ENCODE measurements at places on chromosomes 6 and 20. TPM values are rescaled to one million over a fixed set of nuclear protein-coding genes. Genes with fewer than 3 reads are reported as not detected.

- H3K4me3 ChIP-seq, result no peak overlapping the region
- no peak overlapping the region for H3K27ac ChIP-seq
- no peaks in the 10 kb centered on the region for H3K27me3 ChIP-seq
- H3K4me1 ChIP-seq, result peaks cover 6% of the 10 kb centered on the region
- H3K36me3 ChIP-seq, result no peaks in the 10 kb centered on the region
These were observed 79.8 kb upstream of the CHD6 start for GRCh38 chr20:41697861-41698559.

DNA sequence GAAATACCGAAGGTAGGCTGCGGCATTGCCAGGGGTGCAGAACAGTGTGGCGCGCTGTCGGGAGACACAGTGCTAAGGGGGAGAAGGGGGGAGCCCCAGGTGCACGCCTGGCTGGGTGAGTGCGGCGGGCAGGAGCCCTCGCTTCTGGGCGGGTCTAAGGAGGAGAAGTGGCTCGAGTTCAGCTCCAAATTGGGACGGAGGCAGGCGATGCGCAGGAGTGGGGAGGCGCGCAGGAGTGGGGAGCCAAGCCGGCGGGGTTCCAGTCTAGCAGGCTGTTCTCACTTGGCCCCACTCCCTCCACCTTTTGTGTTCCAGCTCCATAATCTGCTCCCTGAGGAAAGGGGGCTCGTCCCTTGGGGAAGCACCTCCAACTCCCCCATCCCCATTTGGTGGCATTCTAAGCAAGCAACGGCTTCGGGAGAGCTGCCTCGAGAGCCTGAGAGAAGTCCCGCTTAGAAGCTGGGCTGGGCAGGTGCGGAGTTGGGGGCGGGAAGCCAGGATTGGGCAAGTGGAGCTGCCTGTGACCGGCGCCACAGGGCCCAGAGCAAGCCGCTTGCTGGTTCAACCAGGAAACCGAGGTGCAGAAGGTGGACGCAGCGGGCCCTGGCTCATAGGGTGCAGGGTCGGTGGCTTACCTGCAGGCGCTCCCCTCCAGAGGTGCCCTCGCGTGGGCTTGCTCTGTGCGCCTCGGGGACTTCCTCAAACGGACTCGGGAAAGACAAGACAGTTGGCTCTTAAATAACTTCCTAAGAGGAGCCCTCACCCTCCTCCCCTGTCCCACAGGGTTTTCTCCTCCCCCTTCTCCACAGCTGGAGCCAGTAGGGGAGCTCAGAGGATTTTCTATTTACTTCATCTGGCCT is at the start of gene F13A1:
TSS of gene F13A1 (minus strand) at position 711 of the 860 bp plus-strand sequence. CDS start 1,998 bp downstream, outside the sequence.
- DNase-seq, result no peak
- no peaks in the 10 kb centered on the region for H3K36me3 ChIP-seq
- no peaks in the 10 kb centered on the region for H3K27me3 ChIP-seq
- peak within 1 kb of the TSS; percentile 13 for H3K27ac ChIP-seq
- peak within 1 kb of the TSS; percentile 31 for H3K4me3 ChIP-seq

STX11 gene
- 7.3 TPM for total RNA-seq

DNA sequence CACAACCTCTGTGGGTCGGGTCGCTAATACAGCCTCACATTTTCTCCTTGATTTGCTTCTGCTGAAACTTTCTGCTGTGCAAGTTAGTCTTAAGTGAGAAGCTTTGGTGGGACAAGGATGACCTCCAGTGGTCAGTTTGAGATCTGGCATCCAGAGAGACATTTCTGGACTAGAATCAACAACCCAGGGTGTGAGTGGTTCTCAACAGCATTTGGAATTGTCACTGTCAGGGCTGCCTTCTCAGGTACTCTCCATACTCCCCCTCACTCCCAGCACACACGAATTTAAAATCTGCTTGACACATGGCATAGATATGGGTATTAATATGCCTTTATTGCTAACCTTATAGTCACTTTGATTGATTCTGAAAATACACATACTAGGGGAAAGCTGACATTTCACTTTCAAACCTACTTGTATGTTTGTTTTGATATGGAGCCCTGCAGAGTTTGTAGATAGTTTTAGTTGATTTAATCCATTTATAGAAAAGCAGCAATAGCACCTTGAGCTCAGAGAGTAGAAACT is 13.2 kb downstream of the OTOR start:
- DNase-seq, result no peak
- H3K36me3 ChIP-seq, result no peaks in the 10 kb centered on the region
- H3K4me3 ChIP-seq, result no peak overlapping the region
- H3K27ac ChIP-seq, result no peak overlapping the region
- no peaks in the 10 kb centered on the region for H3K27me3 ChIP-seq

- H3K36me3 ChIP-seq, result peaks cover 28% of the 10 kb centered on the region
- H3K27me3 ChIP-seq, result no peaks in the 10 kb centered on the region
- peak; percentile 72 for DNase-seq
- no peak overlapping the region for H3K4me3 ChIP-seq
- no peak overlapping the region for H3K27ac ChIP-seq
- no peaks in the 10 kb centered on the region for H3K4me1 ChIP-seq
These were observed 36.9 kb upstream of the FANCE start for GRCh38 chr6:35415065-35415891.

CST4 gene
- not detected for total RNA-seq

DNA sequence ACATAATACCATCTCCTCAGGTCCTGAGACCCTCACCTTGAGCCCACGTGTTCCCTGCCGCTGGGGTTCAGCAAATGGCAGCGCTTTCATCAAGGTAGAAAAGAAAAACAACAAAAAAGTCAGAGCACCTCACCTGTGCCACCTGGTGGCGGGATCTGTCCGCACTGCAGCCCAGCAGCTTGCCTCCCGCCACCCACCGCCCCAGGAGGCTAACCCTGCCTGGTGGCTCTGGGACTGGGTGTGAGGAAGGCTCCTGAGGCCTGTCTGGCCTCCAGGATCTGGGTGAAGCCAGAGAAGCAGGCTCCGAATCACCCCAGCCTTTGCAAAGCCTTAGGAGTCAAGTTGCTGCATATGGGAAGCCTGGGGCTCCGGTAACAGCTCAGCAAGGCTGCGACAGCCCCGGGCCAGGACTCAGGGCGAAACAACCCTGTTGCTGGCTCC is 270.8 kb downstream of the BMP7 start:
- no peak overlapping the region for H3K4me3 ChIP-seq
- DNase-seq, result no peak

ETV7 gene
- total RNA-seq, result 0.43 TPM

GRCh38 chr20:57308451-57309271 is 20.9 kb upstream of the SPO11 start:
- no peak overlapping the region for H3K4me3 ChIP-seq
- H3K27ac ChIP-seq, result no peak overlapping the region
- H3K4me1 ChIP-seq, result no peaks in the 10 kb centered on the region
- no peaks in the 10 kb centered on the region for H3K27me3 ChIP-seq
- no peak for DNase-seq
- H3K36me3 ChIP-seq, result no peaks in the 10 kb centered on the region

GRCh38 chr6:100695445-100695844 is 185.7 kb downstream of the ASCC3 start:
- no peaks in the 10 kb centered on the region for H3K36me3 ChIP-seq
- H3K27ac ChIP-seq, result no peak overlapping the region
- H3K27me3 ChIP-seq, result no peaks in the 10 kb centered on the region

MOXD1 gene
- total RNA-seq, result 2.5 TPM

GRCh38 chr6:158770533-158771330 is 48.4 kb downstream of the EZR start:
- DNase-seq, result peak; percentile 70
- H3K36me3 ChIP-seq, result peaks cover 86% of the 10 kb centered on the region
- peak overlapping the region; percentile 70 for H3K27ac ChIP-seq
- peaks cover 50% of the 10 kb centered on the region for H3K4me1 ChIP-seq

GRCh38 chr6:86217906-86218305 is 575.2 kb upstream of the SYNCRIP start:
- H3K27ac ChIP-seq, result no peak overlapping the region
- no peaks in the 10 kb centered on the region for H3K27me3 ChIP-seq
- DNase-seq, result no peak
- no peaks in the 10 kb centered on the region for H3K4me1 ChIP-seq
- no peak overlapping the region for H3K4me3 ChIP-seq

DNA sequence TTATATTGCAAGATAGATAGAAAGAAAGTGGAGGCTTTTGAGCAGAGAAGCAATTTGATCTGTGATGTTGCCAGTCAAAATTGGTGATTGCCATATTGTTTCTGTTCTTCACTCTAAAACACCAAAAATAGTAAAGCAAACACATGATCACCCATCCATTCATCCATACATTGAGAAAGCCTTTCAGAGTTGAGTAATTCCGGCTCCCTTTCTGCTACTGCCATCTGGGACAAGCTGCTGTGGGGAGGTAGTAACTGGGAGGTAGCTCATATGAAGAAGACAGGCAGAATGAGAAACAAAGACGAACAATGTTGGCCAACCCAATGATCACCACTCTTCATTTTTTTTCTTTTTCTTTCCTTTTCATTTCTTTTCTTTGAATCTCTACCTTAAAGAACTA is 51.1 kb upstream of the HBS1L start:
- DNase-seq, result no peak
- no peaks in the 10 kb centered on the region for H3K4me1 ChIP-seq
- no peak overlapping the region for H3K27ac ChIP-seq
- no peak overlapping the region for H3K4me3 ChIP-seq

DNA sequence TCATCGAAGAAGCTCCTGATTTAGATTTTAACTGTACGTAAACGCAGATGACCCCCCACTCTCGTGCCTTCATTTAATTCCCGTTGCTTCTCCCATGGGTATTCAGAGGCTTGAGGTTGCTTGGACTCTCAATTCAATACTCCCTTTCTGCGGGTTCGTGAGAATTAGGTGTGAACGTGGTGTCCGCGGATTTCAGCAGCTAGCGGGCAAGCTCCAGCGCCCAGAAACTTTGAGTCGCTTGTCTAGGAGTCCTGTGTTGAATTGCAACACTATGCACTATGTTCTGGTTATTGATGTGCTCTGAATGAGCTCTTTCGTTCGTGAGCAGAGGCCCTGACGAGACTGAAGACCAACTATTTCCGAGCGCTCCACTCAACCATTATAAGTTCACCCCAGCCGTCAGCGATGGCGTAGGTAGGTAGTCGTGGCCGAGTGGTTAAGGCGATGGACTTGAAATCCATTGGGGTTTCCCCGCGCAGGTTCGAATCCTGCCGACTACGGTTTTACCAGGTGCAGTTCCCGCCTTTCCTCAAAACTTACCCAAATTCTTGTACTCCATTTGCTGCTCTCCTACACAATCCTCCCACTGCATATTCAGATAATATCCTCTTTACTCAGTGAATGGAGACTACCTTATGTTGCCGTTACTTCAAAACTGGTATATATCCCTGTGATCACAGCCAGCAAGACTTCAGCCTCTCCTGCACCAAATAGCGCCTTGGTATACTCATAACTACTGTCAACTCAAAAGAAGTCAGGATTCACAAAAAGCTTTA is 72.6 kb upstream of the ZNF184 start:
- H3K27ac ChIP-seq, result no peak overlapping the region
- no peaks in the 10 kb centered on the region for H3K36me3 ChIP-seq
- DNase-seq, result no peak

LCA5 gene
- total RNA-seq, result 2.7 TPM

SLPI gene
- 306 TPM for total RNA-seq

DNA sequence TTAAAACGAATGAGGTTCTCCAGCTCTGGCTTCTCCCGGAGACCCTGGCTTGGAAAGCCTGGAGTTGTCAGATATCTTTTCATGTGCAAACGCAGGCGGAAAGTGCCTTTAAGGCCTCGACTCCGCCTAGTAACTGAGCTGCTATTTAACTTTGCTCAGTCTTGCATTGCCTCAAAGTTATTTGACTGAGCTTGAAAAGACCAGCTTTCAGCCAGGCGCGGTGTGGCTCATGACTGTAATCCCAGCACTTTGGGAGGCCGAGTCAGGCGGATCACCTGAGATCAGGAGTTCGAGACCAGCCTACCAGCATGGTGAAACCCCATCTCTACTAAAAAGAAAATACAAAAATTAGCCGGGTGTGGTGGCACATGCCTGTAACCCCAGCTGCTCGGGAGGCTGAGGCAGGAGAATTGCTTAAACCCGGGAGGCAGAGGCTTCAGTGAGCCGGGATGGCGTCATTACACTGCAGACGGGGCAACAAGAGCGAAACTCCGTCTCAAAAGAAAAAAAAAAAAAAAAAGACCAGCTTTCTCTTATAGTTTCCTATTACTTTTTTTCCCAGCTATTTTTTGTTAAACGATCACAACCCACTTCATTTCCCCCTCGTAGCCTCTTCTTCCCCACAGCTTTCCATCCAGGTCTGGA is 1.9 kb downstream of the GCNT2 start:
- H3K27ac ChIP-seq, result peak overlapping the region; percentile 67
- H3K27me3 ChIP-seq, result no peaks in the 10 kb centered on the region
- H3K4me1 ChIP-seq, result no peaks in the 10 kb centered on the region
- no peak overlapping the region for H3K4me3 ChIP-seq
- DNase-seq, result no peak

DNA sequence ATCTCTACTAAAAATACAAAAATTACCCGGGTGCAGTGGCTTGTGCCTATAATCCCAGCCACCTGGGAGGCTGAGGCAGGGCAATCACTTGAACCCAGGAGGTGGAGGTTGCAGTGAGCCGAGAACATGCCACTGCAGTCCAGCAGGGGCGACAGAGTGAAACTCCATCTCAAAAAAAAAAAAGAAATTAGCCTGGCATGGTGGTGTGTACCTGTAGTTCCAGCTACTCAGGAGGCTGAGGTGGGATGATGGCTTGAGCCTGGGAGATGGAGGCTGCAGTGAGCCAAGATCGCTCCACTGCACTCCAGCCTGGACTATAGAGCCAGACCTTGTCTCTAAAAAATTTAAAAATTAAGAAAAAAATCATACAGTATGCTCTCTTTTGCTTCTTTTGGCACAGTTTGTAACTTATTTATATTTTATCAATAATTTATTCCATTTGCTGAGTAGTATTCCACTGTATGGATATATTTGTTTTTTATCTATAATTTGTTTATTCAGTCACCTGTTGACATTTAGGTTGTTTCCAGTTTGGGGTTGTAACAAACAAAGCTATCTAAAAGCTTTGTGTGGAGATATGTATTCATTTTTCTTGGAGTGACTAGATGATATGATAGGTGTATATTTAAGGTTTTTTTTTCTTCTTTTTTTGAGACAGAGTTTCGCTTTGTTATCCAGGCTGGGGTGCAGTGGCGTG is 8.0 kb upstream of the MYBL2 start:
- H3K27ac ChIP-seq, result no peak overlapping the region
- DNase-seq, result no peak
- no peaks in the 10 kb centered on the region for H3K27me3 ChIP-seq
- H3K4me1 ChIP-seq, result peaks cover 4% of the 10 kb centered on the region

DNA sequence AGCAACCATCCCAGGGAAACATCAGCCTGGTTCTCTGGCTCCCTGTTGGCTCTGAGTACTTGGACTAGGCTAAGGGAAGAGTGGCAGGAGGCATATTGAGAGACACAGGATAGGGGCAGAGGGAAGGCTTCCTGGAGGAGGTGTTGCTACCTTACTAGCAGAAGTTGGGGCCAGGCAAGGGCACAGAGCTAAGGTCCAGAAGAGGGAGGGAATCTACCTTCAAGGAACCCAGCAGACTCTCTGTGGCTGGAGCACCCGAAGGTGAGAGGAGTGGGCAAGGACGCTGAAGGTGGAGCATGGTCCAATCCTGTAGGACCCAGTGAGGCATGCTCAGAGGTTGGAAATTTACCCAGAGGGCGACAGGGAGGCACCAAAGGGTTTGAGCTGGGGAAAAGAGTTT is 191.9 kb downstream of the TFAP2C start:
- no peaks in the 10 kb centered on the region for H3K27me3 ChIP-seq
- no peaks in the 10 kb centered on the region for H3K4me1 ChIP-seq
- no peaks in the 10 kb centered on the region for H3K36me3 ChIP-seq

MLN gene
- total RNA-seq, result not detected

GRCh38 chr6:19662911-19663310 is 174.3 kb upstream of the ID4 start:
- no peaks in the 10 kb centered on the region for H3K27me3 ChIP-seq
- no peaks in the 10 kb centered on the region for H3K36me3 ChIP-seq
- no peak overlapping the region for H3K4me3 ChIP-seq

- DNase-seq, result no peak
- H3K27ac ChIP-seq, result no peak overlapping the region
- H3K4me3 ChIP-seq, result no peak overlapping the region
- H3K27me3 ChIP-seq, result no peaks in the 10 kb centered on the region
- H3K4me1 ChIP-seq, result no peaks in the 10 kb centered on the region
These were observed 33.6 kb upstream of the HSF2 start for GRCh38 chr6:122365775-122366403.

All from right atrium auricular region (tissue), 2 donors.